Suppressor macrophage treated with lipopolysaccharide for 4 hours (primary cell): ENCODE measurements at places on chromosomes 5 and 9.

DNA sequence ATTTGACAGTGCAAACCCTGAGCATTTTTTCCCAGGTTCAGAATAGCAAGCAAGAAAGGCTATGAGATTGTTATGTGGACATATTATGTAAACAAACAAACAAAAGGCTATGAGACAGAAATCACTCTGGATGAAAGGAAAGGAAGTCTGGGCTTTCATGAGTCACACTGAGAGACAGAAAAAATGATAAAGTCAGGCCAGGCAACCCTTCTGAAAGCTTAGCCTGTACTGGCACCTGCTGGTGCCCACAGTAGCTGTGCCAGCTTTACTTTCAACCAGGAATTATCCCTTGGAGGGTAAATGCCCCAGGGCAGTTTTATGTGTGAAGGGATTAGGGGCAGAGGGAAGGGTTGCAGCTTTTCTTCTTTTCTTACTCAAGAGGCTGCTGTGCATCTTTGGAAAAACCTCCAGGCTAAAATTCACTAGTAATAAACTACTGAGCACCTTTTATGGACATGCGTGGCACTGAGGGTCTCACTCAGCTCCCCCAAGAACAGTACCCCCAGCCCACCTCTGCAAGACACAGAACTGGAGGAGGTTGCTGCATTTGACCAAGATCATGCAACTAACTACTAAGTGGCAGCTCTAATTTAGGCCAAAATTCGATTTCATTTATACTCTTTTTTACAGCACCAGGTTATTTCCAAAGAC lies 41.7 kb downstream of the ACTL7B start:
- peak; percentile 62 for DNase-seq

- peak; percentile 37 for DNase-seq
These were observed 175.7 kb downstream of the MELK start for GRCh38 chr9:36748322-36748899.

- peak; percentile 25 for DNase-seq
These were observed 13.8 kb upstream of the SNX2 start for GRCh38 chr5:122761115-122761514.

- DNase-seq = no peak
These were observed 8.4 kb downstream of the NIPAL4 start for GRCh38 chr5:157468293-157468965.

GRCh38 chr9:108049671-108050494 lies 560.3 kb upstream of the KLF4 start:
- no peak for DNase-seq

DNA sequence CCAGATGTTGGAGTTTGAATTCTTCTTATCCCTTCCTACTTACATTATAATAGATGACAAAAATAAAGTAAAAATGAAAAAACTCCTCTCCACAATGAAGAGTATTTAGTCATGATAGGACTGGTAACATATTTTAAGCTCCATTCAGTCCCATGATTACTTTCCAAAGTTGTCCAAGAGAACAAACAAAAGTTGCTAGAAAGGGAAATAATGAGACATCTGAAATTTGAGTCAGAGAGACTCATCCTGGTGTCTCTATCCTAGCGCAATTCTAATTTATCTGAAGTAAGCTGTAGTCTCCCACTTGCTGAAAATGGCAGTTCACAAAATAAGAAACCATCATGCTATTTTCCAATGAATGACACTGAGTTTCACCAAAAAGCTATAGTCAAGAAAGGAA lies 152.2 kb downstream of the BNC2 start:
- no peak for DNase-seq

DNA sequence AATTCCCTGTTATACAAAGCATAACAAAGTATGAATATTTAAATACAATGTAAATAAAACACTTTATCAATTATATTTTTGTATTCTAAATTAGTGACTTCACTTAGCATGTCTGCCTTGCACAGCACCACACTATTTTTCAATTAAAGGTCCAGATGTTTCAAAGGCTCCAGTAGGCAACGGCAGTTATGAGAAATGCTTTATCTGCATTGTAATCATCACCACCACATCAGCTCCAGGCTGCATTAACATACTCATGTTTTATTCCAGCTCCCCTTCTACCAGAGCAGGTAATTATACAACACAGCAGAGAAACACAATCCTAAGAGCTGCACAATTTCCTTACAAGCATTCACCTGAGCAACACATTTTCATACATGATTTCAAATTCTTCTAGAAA lies 102.8 kb downstream of the MAPKAP1 start:
- DNase-seq = no peak

DNA sequence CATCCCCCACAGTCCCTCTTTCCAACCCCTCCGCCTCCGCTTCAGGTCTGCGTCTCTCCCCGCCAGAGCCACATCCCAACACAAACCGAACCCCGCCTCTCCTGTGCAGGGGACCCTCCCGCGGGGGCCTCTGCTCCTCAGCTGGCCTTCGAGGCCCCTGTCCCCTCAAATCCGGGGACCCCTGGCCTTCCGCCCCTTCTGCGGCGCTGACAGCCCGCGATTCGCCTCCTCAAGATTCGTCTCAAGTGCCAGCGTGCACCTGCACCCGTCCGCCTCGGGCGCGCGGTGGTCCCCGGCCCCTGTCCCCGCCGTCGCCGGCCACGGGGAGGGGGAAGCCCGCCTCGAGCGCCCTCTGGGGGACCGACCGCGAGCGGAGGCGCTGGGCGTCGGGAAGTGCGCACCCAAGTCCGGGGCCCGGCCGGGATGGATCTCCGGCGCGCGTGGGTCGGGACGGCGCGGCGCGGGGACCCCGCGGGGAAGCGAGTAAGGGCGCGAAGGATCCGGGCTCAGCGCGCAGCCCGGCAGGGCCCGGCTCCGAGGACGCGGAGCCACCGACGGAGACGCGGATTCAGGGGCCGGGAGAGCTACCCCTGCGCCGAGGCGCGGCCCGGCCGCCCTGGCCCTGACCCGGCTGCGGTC lies 623 bp downstream of the FLT4 start:
- no peak for DNase-seq

GRCh38 chr5:3080366-3080765 lies 328.9 kb upstream of the IRX2 start:
- DNase-seq = no peak

DNA sequence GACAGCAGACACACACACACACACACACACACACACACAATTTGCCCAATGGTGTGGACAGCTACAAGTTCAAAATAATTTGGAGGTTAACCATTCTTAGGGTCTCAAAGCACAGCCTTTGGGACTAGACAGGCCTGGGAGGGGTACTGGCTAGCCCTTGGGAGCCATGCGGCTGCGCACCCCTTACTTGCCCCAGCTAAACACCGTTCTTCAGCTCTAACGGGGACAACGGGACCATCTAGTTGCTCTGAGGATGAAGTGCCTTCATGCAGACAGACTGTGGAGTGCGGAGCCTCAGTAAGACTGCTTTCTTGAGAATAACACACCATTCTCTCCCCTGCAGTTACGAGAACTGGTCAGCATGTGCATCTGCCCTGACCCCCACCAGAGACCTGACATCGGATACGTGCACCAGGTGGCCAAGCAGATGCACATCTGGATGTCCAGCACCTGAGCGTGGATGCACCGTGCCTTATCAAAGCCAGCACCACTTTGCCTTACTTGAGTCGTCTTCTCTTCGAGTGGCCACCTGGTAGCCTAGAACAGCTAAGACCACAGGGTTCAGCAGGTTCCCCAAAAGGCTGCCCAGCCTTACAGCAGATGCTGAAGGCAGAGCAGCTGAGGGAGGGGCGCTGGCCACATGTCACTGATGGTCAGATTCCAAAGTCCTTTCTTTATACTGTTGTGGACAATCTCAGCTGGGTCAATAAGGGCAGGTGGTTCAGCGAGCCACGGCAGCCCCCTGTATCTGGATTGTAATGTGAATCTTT lies 64.6 kb downstream of the PSMB7 start:
- no peak for DNase-seq

DNA sequence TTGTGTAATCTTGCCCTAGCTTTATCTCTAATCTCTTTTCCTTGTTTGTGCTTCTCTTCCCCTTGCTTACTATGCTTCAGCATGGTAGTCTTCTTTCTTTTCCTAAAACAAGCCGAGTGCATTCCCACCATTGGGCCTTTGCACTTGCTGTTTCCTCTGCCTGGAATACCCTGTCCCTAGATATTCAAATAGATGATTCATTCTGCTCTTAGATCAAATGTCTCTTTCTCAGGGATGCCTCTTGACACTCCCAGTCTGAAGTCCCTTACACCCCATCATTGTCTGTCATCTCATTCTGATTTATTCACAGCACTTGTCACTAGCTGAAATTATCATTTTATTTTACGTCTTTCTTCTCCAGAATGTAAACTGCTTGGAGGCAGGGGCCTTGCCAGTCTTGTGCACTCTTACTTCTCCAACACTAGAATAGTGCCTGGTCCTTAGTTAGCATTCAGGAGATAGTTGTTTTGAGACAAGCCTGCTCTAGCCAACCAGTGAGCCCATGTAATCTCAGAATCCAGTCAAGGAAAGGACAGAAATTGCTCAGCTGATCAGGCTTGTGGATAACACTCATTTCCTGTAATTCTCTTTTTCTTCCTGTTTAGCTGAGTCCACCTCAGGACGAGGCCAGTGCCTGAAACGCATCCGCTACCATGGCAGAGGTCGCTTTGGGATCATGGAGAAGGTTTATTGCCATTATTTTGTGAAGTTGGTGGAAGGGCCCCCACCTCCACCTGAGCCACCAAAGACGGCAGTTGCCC lies 25.4 kb downstream of the MRPL22 start:
- DNase-seq = no peak

- no peak for DNase-seq
These were observed 22.4 kb downstream of the TNFAIP8 start for GRCh38 chr5:119378075-119378700.

DNA sequence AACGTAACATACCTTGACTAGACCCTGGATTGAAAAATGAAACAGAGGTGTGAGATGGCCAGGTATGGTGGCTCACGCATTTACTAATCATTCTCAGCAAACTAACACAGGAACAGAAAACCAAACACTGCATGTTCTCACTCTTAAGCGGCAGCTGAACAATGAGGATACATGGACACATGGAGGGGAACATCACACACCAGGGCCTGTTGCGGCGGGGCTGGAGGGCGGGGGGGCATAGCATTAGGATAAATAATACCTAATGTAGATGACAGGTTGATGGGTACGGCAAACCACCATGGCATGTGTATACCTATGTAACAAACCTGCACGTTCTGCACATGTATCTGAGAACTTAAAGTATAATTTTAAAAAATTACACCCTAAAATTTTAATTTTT lies 15.9 kb downstream of the RAPGEF6 start:
- DNase-seq = no peak

DNA sequence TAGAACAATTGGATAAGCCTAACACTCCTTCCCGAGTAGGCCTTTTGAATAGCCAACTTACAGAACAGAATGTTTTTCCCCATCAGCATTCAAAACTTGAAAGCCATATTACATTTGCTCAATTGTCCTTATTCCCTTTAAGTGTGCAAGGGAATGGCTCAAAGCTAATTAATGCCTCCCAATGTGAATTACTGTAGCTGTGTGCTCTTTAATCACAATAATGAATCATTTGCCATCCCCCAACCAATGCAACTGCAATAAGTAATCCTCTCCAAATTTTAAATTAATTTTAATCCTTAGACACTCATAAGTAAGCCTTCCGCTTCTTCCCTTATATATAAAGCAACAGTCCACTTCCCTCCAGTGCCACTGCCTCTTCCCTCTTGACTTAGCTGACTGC lies 115.9 kb downstream of the DROSHA start:
- DNase-seq = no peak

DNA sequence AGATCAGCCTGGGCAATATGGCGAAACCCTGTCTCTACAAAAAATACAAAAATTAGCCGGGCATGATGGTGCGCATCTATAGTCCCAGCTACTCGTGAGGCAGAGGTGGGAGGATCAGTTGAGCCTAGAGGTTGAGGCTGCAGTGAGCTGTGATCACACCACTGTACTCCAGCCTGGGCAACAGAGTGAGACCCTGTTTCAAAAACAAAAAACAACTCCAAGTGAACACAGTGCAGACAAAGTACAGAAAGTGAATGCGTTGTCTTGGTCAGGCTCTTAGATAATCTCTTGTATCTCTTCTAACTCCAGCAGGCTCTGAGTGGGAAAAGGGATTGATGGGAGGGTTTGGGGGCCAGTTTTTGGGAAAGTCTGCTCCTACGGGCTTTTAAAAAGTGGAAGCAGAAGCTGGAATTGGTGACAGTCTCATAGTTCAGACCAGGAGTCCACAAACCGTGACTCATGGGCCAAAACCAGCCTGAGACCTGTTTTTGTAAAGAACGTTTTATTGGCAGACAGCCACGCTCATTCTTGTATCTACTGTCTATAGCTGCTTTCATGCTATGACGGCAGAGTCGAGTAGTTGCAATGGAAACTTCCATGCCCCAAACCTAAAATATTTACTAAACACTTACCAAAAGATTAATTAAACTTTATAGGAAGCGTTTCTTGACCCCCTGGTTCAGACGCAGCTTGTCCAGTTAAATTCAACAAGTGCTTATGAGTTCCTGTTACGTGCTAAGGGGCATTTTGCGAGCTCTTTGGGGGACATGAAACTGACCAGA lies 32.9 kb downstream of the NDST1 start:
- no peak for DNase-seq

- no peak for DNase-seq
These were observed 110.1 kb downstream of the ERCC6L2 start for GRCh38 chr9:95985440-95986055.

DNA sequence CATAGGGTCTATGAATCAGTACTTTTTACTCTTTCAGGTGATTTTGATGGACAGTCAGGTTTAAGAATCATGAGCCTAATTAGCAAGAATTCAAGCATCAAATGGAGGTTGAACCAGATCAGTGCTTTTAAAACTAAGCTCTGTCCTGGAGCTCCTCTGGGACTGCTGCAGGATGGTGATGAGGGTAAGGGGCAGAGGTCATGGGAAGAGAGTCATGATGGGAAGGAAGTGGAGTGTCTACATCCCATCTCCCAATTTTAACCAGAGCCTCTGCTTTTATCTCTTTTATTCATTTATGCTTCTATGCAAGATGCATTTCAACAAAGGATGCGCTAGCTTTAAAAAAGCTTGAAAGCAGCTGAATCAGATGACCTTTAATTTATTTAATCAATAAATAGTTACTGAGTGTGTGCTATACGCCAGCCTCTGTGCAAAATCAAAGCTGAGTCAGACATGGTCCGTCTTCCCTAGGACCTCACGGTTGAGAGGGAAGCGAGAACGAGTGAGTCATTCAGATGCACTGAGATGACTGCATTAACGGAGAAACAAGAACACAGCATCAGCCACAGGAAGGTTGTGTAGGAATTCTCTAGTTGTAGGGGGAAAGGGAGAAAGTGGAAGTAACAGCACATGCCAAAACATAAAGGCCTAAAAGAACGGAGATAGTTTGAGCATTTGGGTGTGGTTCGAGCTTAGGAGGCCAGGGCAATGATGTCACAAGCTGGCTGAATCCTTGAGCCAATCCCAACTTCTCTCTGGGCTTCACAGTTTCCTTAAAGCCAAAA lies 441.6 kb upstream of the BRINP1 start:
- no peak for DNase-seq

GRCh38 chr9:89383030-89383720 lies 64.9 kb downstream of the SECISBP2 start:
- no peak for DNase-seq
